ENCODE measurements at places on chromosomes 3 and 15.

- no peak for DNase-seq
These were observed 419.0 kb upstream of the TGFBR2 start for GRCh38 chr3:30187366-30187765.

- no peak for DNase-seq
These were observed 487.1 kb upstream of the CNTN3 start for GRCh38 chr3:75101329-75102147.

DNA sequence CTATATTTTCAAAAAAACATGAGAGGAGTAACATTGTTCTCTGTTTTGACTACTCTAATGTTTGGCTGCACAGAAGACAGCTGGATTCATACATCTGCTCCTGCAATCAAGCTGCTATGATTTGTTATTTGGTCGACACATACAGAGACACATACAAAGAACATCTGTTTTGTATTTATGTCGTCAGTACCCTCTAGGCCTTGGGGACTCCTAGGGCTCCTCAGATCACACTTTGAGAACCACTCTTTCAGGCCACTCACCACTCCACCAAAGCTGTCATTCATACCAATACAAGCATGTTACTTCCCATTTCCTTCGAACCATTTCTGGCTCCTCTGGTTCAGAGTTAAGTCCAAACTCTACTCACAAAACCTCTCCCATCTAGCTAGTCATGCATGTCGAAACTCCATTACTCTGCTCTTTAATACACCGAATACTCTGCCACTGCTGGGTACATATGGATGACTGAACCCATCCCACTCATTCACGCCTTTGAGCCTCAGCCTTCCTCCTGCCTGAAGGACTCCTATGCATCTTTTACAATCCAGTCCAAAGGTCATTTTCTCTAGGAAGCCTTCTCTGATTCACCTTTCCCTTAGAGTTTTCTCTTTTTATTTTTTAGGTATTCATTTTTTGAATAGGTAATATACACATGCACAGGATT lies 102.9 kb upstream of the ARHGEF3 start:
- no peak for DNase-seq

DNA sequence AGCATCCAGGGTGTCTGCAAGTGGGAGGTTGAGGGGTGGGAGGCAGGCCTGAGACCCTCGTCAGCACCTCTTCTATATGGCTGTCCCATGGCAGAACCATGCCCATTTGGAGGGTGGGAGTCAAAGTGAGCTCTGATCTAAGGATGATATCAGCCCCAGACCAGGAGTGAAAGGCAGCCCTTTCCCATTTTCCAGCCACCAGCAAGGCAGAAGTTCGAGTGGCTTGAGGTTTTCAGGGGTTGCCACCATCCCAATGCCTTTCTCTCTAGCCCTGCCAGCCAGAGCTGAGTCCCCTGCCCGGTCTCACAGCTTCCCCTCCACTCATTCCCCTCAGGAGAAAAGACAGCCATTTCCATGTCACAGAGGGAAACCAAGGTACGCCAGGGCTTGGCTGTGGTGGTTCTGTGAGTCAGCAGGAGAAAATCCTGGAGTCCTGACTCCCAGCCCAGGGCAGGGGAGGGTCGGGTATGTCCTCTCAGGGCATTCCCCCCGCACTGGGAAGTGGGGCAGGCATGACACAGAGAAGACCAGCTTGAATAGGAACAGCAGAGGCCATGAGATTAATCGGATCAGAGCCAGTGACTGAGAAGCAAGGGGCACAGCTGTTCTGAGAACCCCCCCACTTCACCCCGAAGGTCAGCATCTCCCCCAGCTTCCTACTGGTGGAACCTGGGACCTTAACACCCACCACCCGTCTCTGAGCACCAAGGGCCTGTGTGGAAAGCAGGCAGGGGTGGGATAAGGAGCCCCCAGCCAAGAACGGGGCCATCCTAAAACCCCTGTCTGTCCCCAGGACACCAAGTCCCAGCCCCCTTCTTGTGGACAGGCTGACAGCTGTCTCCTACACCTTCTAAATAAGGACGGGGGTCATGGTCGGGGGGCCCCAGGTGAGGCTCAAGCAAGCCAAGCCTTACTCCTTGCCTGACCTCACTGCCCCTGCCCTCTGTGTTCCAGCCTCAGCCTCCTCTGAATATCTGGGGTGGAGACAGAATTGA lies 965 bp upstream of the SLC38A3 start:
- no peak for DNase-seq

DNA sequence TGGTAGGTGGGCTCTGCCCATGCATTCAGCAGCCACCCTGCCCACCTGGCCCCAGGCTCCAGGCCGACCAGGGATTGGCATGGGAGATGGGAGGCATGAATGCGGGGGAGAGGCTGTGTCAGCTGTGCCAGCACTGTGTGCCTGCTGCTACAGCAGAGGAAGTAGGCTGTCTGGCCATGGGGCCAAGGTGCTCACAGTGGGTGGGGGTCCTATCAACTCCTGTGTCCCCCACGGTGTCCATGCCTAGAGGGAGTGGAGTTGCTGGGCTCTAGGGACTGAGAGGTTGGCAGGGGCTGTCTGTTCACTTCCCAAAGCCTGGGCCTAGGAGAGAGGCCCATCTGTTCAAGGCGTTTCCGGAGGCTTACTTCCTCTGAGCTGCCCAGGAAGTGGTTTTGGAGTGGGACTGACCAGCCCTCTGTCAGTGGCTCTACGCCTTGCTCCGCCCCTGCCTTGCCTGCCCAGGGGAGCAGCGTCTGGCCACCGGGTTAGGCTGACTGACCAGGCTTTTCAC lies 5.8 kb downstream of the PRKCD start:
- DNase-seq = no peak

GRCh38 chr15:44596511-44597010 lies 59.6 kb downstream of the EIF3J start:
- DNase-seq = no peak

- no peak for DNase-seq
These were observed 532.7 kb downstream of the NLGN1 start for GRCh38 chr3:173930251-173930650.

DNA sequence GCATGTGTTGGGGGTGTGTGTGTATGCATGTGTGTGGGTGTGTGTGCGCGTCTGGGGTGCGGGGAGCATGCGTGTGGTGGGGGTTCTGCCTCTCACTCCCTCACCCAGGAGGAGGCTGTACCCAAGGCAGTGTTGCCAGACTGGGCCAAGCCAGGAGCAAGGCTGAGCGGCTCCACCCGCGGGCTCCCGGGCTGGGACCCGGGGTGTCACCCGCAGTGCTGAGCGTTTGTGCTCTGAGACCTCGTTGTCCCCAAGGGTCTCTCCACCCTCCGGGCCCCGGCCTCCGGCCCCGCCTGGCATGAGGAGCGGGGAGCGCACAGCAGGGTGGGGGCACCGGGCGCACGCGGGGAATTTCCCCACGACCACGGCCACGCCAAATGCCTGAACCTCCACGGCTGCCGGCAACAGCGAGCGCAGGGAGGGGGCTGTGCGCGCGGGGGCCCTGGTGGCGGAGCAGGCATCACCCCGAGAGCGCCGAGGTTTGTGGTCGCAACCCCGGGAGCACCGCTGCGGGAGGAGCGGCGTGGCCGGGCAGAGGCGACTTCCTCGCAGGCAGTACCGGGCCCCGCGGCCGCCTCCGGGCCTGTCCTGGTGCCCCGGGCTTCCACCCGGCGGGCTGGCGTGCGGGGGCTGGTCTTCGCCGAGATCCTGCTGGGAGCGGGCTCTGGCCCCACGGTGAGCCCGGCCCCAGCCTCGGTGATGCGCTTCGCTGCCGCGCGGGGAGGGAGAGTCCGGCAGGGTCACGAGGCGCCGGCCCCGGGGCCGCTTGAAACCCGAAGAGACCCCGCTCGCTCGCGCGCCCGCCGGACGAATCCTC lies 7.4 kb upstream of the OCA2 start:
- DNase-seq = no peak

- no peak for DNase-seq
These were observed 81.1 kb upstream of the SLC6A1 start for GRCh38 chr3:10911350-10912002.

- no peak for DNase-seq
These were observed 337.2 kb upstream of the DNAJC19 start for GRCh38 chr3:181326637-181327223.

DNA sequence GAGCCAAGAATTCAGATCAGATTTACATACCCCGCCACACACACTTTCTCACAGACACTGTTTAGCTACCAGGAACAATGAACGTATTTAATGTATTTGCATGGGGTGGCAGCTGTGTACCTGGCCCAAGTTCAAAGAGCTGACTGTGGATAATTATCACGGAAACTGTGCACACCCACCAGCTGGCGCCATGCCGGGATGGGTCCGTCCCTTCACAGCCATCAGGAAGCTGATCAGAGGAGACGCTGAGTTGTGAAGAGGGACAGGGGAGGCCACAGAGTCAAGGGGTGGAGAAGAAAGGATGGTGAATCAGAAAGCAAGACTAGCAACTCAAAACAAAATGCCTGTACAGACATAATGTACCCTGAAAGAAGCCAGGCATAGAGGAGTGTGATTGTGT lies 13.1 kb upstream of the PLA2G4D start:
- DNase-seq = peak; percentile 45

DNA sequence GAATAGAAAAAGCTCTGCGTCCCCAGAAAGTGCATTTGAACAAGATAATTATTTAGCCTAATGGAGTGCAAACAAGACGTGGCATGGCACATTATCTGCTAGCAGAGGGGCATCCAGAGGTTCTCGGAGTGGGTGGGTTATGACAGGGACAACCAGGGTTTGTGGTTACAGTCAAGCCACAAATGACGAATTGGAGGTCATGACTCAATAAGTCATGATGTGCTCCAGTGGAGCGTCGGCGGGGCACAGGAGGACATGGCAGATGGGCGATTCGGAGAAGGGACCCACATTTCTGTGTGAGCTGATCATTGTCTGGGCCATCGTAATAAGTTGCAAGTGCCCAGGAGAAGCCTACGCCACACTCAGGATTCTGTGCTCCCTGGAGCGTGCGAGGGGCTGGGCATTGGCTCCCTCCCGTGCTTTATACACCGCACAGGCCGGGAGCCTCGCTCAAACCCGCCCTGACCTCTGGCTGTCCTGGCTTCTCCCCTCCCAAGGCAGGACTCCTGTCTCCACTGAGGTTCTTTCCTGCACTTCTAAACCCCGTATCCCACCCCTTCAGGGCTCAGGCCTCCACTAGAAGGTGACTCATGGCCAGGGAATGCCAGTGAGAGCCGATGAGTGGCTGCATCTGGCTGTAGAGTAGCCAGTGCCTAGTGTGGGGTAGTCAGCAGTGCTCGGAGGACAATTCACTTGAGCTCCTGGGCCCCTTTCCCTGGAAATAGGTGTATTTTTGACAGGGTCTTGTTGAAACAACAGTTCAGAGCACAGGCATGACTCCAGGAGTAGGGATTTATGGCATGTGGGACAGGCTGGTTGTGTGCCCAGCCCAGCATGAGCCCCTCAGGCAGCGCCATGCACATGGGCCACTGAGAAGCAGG lies 67.4 kb downstream of the GRIP2 start:
- DNase-seq = peak; percentile 8

DNA sequence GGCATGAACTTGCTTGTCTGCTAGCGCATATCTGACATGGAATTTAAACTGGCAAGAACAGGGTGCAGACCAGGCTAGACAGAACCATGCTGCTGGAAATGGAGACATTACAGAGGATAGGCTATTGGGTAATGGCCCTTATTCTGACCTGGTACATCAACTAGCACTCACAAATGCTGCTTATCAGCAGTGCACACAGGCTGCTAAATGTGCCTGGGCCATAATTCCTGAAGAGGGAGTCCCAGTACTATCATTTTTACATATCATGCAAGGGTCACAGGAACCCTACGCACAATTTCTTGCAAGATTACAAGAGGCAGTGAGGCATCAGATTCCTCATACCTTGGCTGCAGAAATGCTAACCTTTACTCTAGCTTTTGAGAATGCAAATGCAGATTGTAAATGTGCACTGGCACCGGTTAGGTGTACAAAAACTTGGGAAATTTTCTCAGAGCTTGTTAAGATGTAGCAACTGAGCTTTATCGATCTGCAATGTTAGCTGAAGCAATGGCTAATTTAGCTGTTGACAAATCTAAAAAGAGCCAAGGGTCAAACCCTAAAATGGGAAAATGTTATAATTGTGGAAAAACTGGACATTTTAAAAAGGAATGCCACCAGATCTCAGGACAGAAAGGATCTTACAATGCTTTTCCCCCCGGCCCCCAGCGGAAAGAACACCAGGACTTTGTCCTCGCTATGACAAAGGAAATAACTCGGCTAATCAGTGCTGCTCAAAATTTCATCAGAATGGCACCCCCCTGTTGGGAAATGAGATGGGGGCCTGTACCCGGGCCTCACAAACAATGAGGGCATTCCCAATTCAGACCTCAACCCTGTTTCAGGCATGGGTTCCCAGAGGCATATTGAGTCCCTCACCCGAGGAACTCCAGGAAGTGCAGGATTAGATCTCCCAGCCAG lies 21.1 kb downstream of the CCRL2 start:
- DNase-seq = no peak

- no peak for DNase-seq
These were observed 8.7 kb downstream of the ISG20 start for GRCh38 chr15:88647351-88648105.

DNA sequence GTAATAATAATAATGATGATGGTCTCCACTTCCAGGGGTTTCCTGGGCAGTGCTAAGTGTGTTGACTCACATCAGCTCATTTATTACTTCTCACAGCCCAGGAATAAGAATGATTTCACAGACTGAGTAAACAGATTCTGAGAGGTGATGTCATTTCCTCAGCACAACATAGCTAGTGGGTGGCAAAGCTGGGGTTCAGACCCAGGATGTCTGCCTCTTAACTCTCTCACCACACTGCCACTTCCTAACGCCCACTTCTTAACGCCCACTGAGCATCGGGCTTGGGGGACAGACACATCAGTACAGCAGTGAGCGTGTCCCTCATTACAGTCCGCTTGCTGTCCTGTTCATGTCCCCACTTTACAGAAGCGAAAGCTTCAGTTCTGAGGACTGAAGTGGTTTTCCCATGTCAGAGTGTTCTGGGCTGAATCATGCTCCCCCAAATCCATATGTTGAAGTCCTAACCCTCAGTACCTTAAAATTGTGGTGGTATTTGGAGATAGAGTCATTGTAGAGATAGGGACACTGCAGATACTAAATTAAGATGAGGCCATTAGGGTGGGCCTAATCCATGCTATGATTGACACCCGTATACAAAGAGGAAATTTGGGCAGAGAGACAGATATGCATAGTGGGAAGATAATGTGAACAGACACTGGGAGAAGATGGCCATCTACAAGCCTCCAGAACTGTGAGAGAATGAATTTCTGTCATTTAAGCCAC lies 68.0 kb downstream of the ATP2B2 start:
- peak; percentile 56 for DNase-seq

- no peak for DNase-seq
These were observed 294.0 kb upstream of the ATP10A start for GRCh38 chr15:26157081-26157480.

- no peak for DNase-seq
These were observed 307.9 kb upstream of the ROPN1 start for GRCh38 chr3:124299831-124300230.
